ENCODE measurements at places on chromosomes 3 and 15.

- no peak for DNase-seq
Measured at GRCh38 chr3:15345608-15346137, 13.3 kb upstream of the SH3BP5 start.

DNA sequence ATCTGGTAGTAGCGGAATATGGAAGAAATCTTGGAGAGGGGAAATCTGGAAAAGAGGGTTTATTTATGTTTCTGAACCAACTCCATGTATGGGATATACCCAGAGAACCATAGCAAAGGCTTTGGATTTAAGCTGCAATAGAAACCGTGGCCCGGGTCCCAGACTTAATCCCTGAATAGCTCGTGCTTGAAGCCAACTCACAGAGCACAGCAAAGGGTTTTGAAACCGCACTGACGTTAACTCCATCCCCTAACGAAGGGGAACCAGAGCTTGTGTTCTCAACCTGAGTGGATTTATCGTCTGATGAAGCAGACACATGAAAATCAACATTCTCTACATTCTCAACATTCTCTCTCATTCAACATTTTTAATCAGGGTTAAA lies 154.6 kb downstream of the APBA2 start:
- no peak for DNase-seq

- DNase-seq: no peak
Measured at GRCh38 chr15:60363903-60364611, 33.7 kb downstream of the ANXA2 start.

GRCh38 chr15:57376696-57377477 lies 582 bp downstream of the CGNL1 start:
- DNase-seq: no peak

Measured in HL-60 (cell line).